ENCODE measurements at places on chromosomes 2 and 18.

DNA sequence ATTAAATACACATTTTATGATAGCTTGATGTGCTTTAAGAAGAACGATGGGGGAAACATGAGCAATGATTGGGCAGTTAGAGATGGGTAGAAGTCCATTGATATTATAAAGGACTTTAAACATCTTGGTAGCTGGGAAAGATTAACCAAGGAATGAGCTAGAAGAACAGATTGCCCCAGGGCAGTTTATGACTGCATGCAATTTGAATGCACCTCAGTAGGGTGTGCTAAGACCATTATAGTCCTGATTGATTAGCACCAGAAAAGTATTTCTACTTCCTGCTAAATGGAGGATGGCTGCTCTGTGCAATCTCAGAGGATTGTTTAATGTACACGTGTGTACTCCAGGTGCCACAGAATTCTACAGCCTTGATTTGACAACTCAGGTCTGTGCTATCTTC lies 641.9 kb downstream of the CNTNAP5 start:
- no peak for DNase-seq

DNA sequence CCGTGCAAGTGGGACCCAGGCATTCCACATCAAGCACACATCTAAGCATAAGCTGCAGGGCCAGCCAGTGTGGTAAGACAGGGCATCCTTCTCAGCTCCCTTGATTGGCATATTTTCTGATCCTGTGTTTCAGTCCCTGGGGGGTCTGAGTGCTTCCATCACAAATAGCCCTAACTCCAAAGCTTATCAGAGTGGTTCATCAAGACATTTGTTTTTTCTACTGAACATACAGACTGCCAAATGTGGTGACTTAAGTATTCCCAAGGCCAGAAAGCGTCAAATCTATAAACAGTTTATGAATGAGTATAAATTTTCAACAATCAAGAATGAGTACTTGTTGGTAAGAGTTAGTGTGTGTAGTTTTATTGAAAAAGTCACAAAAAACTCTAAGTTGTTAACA lies 18.8 kb downstream of the SPRED2 start:
- no peak for DNase-seq

DNA sequence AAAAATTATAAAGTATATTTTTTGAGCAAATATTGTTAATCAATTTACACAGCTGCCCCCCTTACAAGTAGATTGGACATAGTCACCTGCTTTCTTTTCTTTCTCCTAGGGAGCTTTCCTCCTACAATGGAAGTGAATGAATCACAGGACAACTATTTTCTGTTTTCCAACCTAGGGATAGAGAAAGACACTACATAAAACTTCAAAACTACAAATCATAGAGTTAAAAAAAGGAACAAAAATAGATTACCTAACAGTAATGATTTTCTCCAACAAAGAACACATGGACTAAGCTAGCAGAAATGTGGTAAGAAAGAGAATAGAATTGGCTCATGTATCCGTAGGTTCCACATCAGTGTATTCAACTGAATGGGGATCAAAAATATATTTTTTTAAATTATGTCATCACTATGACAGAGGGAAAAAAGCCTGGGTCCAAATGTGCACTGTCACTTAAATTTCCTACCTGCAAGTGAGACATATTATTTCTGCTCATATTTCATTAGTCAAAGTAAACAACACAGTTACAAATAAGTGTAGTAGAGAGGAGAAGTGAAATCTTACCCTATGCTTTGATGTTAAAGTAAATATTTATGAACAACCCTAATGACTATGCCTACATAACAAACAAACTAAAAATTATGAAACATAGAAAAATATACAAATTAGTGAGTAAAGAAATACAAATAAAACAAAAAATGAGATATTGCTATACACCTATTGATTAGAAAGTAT lies 756.7 kb downstream of the SOCS6 start:
- DNase-seq, result no peak

DNA sequence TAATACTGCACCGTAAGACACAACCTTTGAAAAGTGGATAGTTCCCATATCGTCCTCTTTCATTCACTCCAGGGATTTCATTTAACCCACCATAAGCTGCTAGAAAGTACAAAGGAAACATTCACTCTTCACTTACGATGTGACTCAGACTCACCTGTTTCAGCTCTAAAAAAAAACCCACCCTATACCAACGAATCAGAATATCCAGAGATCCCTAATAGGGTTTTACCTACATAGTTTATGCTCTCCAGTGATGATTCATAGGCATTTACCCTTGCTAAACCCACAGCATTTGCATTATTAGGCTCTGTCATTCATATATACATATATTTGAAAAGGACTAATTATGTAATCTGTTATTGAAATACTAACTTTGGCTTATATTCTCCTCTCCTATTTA lies 60.2 kb downstream of the PRPF40A start:
- DNase-seq, result no peak

- no peak for DNase-seq
Measured at GRCh38 chr2:45083175-45083574, 73.9 kb upstream of the SIX2 start.

GRCh38 chr2:59000796-59001195 lies 759.7 kb upstream of the FANCL start:
- DNase-seq, result no peak

DNA sequence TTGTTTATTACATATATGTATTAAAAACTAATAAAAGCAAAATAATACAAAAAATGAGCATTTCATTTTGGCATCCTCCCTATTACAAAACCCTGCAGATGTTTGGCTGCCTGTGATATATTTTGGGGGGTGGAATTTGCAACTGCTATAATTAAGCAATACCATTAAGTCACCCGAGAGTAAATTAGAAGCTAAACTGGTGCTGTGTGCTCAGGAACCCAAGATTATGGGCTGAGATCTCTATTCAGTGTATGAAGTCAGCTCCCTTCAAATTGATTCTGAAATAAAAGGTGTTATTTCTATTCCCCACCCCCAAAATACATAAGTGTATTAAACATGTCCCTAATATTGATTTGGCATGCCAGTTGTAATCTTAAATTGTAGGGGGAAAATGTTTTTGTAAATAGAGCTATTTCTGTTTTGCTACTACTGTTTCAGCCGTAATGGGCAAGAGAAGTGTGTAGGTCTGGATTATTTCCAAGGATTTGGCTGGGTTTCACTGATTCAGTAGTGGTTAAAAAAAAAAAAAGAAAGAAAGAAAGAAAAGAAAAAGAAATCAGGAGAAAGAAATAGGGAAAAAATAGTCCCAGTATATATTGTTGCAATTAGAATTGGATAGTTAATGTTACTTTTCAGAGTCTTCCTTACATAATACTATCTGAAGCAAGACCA lies 110.9 kb downstream of the SS18 start:
- DNase-seq, result no peak

GRCh38 chr2:74767618-74768017 lies 66.3 kb upstream of the HK2 start:
- no peak for DNase-seq

- DNase-seq, result no peak
Measured at GRCh38 chr18:69838620-69839411, 108.9 kb downstream of the CD226 start.

DNA sequence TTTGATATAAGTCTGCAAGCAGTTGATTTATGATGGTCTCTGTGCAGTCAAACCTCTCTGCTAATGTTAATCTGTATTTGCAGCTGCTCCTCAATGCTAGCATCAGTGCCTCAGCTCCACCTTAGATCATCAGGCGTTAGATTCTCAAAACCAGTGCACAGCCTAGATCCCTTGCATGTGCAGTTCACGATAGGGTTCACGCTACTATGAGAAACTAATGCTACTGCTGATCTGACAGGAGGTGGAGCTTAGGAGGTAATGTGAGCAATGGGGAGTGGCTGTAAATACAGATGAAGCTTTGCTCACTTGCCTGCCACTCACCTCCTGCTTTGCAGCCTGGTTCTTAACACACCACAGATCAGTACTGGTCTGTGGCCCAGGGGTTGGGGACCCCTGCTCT lies 18.4 kb downstream of the RBKS start:
- DNase-seq, result no peak

DNA sequence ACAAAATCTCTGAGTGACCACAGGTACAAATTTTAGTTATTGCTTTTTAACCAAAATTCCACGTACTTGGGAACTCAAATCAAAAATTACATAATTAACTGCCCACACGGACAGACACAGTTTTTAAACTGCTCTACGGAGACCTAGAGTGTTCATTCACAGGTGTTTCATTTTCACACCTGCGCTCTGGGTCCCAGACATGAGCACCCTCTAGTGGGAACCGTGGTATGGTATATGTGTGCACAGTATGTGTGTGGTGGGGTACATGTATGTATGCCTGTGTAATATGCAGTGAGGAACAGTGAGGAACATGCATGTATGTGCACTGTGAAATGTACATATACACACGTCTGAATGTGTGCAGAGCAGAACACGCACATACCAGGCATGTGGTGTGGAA lies 65.0 kb downstream of the PPP4R1 start:
- DNase-seq, result no peak

DNA sequence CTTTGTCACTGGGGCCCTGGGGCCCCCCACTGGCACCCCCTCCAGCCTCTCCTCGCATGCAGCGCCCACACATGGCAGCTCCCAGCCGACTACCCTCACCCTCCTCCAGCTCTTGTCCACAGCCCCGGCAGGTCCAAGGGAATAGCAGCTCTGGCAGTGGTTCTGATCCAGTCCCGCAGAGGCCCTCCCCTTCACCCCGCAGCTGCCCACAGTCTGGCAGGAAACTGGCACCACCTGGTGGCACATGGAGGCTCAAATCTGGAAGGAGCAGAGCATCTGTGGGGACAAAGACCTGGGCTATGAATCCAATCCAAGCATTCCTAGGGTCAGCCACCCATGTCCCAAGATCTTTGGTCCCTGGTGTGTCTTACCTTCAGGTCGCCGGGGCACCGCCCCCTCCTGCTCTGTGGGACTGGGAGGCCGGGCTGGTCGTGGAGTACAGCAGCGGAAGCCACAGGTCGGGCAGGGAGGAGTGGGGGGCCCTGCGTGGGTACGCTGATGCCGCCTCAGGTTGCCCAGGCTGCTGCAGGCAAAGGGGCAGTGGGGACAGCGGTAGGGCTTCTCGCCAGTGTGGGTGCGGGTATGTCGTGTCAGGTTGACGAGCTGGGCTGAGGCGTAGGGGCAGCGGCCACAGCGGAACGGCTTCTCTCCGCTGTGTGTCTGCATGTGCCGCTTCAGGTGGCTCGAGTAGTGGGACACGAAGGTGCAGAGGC lies 2.3 kb downstream of the ZNF513 start:
- no peak for DNase-seq

DNA sequence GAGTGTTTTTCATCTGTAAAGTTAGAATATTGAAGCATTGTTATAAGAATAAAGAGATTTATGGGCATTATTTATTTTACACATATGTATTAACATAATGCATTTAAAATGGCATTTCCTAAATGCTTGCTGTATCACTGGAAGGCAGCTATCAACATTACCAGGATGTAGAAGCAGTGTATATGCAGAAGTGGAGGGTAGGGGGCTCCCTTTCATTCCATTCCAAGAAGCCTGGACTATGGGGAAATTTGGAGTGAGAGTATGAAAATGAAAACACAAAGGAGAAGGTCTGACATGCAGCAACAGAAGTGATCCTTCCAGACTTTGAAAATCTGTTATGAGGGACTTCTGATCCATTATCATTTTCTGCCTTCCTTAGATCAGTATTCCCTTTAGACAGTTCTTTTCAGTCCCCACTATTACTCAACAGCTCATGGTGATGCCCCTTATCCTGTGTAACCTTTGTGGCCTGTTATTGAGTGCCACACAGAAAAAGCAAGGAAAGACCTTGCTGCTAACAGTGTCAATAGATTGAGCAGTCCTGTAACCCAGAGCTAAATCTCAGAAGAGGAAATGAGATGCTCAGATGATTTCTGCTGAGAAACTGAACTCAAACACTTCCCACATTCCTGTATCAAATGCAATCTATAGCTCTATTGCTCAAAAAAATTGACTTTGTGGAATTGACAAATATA lies 216.6 kb downstream of the HNMT start:
- no peak for DNase-seq

DNA sequence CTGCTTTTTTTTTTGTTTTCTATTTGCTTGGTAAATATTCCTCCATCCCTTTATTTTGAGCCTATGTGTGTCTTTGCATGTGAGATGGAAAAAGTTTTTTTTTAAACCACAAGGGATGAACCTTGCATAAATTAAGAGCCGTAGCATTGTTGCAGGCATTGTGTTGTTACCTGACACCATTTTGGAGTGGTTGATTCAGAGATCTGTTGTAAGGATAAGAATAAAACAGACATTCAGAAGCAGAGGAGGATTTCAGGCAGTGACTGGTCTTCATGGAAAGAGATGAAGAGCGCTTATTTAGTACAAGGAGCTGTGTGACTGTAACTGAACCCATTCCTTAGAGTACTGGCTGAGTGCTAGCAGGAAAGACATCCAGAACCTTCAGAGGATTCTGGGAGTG lies 101.2 kb downstream of the LTBP1 start:
- DNase-seq, result no peak

- no peak for DNase-seq
Measured at GRCh38 chr2:10267036-10267435, 35.7 kb upstream of the HPCAL1 start.

GRCh38 chr2:57725337-57725947 lies 321.2 kb upstream of the VRK2 start:
- DNase-seq, result no peak

DNA sequence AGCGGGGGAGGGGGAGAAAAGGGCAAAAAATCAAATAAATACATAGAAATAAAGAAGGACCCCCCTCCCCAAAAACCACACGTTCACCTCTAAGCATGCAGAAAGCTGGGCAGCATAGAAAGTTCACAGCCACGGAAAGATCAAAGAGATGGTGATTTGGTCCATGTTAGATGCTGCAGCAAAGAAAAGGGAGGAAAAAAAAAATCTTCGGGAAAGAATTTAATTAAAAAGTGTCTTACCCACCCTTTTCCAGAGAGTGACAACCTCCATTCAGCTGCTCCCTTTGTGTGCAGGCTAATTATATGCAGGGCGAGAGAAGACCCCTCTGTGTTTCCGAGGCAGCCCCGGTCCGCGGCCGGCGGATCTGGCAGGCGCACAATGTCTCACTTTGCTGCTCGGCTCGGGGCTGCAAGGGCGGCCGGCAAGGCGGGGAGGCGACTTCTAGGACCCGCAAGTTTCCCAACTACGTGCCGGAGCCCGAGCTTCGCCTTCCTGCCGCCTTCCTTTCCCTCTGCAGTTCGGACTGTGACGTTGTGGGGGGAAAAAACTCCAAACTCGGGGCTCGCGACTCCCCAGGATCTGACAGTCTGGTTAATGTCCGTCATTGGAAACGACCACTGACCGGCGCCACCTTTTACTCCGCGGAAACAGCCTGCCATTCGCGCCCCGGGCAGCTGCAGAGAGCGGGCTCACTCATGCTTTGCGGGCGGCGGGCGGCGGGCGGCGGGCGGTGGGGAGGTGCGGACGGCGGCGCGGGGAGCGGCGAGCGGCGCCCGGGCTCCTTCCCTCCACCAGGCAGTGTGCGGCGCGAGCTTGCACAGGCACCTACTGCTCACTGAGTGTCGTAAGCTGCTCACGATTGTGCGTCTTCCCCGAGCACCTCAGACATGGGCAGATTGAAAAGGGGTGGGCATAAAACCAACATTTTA lies at the start of gene LRRTM1:
TSS of gene LRRTM1 (minus strand) at position 844 of the 929 bp plus-strand sequence. CDS start 933 bp downstream, outside the sequence.
- DNase-seq, result no peak

Data from pons (tissue), 1 donor.